CD4-positive, alpha-beta T cell treated with Interleukin-2 at 100 ng/mL for 4 hours (primary cell): ENCODE measurements at places on chromosomes 3 and 15.

- no peak for DNase-seq
Measured at GRCh38 chr3:74463515-74463914, 150.9 kb downstream of the CNTN3 start.

GRCh38 chr3:126982126-126982470, 817 bp upstream of the PLXNA1 start:
- DNase-seq = peak; percentile 70

DNA sequence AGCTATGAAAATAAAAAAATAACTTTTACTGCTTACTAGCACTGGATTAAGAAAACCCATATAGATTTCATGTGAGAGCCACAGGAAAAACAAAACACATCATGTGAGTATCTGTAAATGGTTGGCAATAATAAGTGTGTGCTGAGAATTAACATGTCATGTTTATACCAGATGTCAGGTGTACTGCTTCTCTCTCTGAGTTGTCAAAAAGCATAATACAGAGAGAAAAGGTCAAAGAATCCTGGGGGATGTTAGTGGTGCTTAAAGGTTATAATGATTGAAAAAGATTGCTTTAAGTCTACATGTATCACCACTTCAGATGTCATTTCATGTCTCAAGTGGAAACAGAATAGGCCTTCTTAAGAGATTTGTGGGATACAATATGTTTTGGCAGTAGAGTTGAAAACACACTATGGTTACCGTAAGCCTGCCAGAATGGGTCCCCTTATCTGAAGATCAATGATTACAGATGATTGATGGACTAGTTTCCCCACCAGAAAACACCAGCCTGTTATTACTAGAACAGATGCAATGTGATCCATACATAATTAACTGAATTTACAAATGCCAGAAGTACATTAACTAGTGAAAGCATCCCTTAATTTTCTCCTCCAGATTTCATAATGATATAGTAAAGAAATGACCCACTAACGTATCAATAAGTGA, 204.1 kb downstream of the CNTN3 start:
- no peak for DNase-seq

DNA sequence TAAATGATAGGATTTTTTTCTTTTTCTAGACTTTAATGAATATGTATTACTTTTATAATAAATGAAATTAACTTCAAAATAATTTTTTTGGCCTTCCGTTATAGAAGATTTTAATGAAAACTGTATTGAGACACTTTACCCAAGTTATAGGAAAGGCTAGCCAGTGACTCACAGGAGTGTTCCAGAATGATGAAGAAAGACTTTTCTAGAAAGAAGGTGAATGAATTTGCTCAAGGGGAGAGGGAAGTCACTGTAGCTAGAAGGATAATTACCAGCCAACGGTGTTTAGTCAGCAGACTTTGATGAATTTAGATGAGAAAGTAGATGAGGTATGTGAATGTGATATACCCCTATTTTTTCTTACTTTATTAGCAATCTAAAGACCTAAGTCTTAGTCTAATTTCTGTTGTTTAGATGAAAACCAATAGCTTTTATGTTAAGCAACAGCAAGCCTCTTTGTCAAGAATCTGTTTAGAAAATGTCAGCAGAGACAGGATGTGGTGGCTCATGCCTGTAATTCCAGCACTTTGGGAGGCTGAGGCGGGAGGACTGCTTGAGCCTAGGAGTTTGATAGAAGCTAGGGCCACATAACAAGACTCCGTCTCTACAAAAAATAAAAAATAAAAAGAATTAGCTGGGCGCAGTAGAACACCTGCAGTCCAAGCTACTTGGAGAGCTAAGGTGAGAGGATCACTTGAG, 3.2 kb downstream of the ALAS1 start:
- no peak for DNase-seq

DNA sequence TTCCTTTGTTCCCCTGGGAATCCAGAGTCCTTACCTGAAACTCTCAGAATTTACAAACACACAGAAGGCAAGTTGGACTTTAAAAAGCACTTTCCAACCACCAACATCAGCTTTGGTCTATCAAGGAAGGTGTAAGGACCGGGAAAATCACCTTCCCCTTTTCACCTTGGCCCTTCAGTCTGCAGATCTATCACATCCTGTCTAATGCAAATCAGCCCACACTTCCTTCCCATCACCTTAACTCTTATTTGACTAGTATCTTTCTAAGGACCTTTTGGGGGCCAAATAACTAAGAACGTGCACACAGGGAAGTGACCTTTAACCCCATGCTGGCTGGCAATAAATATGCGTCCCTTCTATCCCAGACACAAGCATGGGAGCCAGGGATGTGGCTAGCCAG, 320.6 kb downstream of the ARRDC4 start:
- no peak for DNase-seq

GRCh38 chr3:129576514-129577352, 29.7 kb downstream of the PLXND1 start:
- peak; percentile 71 for DNase-seq

DNA sequence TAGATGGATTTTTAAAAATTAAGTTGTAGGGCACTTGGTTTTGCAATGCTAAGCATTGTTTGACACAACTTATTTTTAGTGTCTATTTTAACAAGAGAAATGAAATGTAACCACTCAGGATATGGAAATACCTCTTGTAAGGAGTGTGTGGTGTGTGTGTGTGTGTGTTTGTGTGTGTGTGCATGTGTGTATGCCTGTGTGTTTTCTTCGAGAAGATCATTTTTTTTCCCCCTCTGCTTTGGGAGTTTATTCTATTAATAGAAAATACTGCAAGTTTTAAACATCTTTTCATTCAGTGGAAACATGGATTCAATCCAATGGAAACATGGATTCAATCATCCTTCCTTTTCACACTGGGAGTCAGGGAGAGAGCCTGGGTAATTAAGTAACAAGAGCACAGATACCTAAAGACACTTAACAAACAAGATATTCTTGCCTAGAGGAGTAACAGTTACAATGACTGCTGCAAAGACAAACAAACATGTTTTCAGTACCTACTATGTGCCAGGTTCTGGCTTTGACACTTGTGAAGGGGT, 567.2 kb upstream of the TBL1XR1 start:
- no peak for DNase-seq

- no peak for DNase-seq
Measured at GRCh38 chr3:119695480-119695879, 7.3 kb upstream of the CFAP91 start.

- DNase-seq = no peak
Measured at GRCh38 chr3:143851331-143852017, 3.2 kb upstream of the SLC9A9 start.

DNA sequence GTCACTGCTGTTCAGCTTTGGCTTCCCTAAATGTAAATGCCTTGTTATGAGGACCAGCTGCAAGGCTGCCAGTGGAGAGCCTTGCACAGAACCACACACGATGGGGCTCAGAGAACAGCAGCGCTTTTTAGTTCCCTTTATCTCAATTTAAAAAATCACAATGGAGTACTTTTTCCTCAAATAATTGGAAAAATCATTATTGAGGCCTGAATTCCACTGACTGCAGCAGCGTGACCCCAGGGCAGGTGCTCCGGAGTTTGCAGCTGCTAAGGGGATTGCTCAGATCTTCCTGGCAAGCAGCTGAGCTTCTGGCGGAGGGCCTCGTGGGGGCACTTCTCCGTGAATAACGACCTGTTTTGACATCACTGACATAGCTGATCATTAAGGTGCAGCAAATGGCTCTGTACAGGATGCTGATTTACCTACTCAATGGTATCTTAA, 245.6 kb upstream of the TRIM42 start:
- no peak for DNase-seq

- DNase-seq = no peak
Measured at GRCh38 chr3:171883893-171884279, 40.7 kb downstream of the TMEM212 start.

DNA sequence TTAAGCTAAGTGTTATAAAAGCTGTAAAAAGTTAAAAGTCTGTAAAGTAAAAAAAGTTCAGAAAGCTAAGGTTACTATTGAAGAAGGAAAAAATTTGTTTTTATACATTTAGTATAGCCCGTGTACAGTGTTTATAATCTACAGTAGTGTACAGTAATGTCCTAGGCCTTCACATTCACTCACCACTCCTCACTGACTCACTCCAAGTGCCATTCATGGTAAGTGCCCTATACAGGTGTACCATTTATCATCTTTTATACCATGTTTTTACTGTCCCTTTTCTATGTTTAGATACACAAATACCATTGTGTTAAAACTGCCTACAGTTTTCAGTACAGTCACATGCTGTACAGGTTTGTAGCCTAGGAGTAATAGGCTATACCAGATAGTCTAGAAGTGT, 8.8 kb downstream of the CCDC71 start:
- DNase-seq = no peak

DNA sequence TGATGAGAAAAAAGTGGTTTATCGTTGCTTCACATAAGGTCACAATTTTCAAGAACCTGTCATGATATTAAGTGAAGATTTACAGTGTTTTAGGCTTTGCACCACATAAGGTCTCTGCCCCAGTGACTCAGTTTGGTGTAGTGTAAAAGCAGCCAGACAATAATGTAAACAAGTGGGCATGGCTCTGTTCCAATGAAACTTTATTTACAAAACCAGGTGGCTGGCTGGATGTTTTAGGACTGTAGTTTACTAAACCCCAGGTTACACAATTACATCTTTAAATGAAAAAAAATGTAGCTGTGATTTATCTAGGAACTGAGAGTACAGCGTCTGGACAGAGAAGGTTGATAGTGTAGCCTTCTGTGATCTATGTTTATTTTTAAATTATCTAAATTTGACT, 9.7 kb upstream of the FBXL22 start:
- no peak for DNase-seq

- no peak for DNase-seq
Measured at GRCh38 chr15:79977431-79978054, 6.5 kb upstream of the BCL2A1 start.

- DNase-seq = no peak
Measured at GRCh38 chr3:47017504-47018268, 38.2 kb downstream of the NBEAL2 start.

GRCh38 chr3:105967117-105967516, 98.3 kb upstream of the CBLB start:
- no peak for DNase-seq

GRCh38 chr15:101362986-101363566, 68.0 kb upstream of the SNRPA1 start:
- no peak for DNase-seq

- DNase-seq = no peak
Measured at GRCh38 chr3:30493911-30494311, 112.5 kb upstream of the TGFBR2 start.

- DNase-seq = peak; percentile 30
Measured at GRCh38 chr3:66297260-66297873, 76.6 kb downstream of the SLC25A26 start.

DNA sequence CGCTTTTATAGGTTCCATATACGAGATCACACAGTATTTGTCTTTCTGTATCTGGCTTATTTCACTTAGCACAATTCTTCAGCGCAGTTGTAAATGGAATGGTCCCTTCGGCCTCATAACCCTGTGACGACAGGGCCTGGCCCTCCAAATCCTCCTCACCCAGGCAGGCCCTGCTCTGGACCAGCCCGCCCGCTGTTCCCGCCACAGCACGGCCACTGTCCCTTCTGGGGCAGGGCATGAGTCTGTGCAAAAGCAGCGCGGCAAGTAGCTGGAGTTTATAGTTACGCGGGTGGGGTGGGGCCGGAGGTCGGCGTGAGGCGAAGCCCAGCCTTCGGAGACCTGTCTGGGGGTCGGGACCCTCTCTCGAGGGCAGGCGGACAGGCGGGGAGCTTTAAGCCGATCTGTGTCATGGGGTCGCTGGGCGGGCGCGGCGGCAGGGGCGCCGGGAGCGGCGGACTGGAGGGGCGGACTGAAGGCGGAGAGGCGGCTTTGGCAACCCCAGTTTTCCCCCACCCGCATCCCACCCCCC, 543 bp downstream of the ARPIN start:
- no peak for DNase-seq

GRCh38 chr3:32575451-32576113, 4.9 kb upstream of the DYNC1LI1 start:
- DNase-seq = no peak

- DNase-seq = no peak
Measured at GRCh38 chr3:183779896-183780465, 45.4 kb downstream of the MAP6D1 start.

DNA sequence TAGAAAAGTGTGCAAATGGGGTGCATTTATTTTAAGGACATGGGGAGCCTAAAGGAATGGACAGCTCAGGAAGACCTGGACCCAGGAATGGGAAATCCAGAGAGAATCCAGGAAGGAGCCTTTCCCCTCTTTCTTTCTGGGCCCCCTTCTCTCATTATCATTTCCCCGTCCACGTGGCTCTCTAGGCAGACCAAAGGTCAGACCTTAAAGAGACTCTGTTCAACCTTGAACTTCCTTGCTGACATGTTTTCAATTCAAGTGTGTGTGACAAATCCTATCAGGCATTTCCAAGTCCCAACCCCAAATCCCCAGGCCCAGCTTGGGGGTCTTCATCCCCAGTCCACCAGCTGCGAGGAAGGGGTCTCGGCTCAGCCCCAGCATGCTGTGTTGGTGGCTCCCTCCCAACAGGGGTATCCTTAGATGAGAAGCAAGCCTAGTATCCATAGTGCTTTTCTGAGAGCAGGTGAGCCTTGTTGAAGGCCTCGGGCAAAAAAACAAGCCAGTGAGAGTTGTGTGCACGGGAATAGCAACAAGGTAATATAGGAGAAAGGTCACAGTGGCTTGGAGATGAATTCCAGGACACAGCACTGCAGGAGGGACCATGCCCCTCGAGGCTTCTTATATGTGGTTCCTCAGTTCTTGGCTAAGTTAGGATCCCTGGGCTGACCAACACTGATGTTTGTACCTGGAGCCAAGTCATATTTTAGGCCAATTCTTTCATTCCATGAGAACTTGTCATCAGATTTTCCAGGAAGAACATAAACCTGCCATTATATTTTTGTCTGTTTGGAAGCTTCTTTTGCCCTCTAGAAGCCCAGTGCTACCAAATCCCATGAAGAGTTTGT, 130.0 kb downstream of the ASB7 start:
- no peak for DNase-seq

DNA sequence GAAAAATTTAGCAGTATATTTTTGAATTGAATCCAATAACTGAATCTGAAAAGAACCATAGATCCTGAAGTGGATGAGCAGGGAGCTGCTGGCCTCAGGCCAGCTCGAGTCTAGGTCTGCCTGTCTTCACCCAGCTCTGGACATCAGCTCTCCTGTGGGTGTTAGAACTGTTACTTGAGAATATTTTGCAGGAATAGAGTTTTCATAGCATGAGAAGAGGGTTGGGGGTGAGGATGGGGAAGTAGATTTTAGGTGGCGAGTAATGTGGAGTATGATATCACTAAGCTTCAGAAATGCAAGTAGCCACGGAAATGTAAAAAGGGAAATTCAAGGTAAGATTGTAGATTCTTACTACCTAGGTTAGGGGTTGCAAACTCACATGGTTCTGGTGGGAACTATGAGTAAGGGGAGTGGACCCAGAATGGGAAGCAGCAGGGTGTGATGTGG, 6.2 kb downstream of the RAB8B start:
- DNase-seq = no peak

GRCh38 chr15:56817321-56818080, 84.2 kb upstream of the ZNF280D start:
- no peak for DNase-seq

- no peak for DNase-seq
Measured at GRCh38 chr15:42185801-42186200, 22.3 kb downstream of the VPS39 start.

GRCh38 chr3:27746838-27747237, 24.7 kb upstream of the EOMES start:
- no peak for DNase-seq

GRCh38 chr3:174775603-174776002, 83.5 kb upstream of the NAALADL2 start:
- no peak for DNase-seq

GRCh38 chr15:94621736-94622135, 390.4 kb downstream of the MCTP2 start:
- DNase-seq = no peak

- DNase-seq = no peak
Measured at GRCh38 chr3:133979553-133979952, 50.2 kb downstream of the SLCO2A1 start.

GRCh38 chr3:11407644-11408043, 135.4 kb downstream of the ATG7 start:
- no peak for DNase-seq
